SK-N-SH (cell line): ENCODE measurements at places on chromosomes 11 and 22.

GRCh38 chr11:19879307-19880087, 166.9 kb downstream of the NAV2 start:
- H3K4me3 ChIP-seq, result no peak overlapping the region
- H3K27ac ChIP-seq, result no peak overlapping the region; the same call in 1 of the 2 replicates
- H3K4me1 ChIP-seq, result peaks cover 18% of the 10 kb centered on the region; the same call in 1 of the 2 replicates
- no peak for DNase-seq
- no peaks in the 10 kb centered on the region for H3K27me3 ChIP-seq
- peaks cover 67% of the 10 kb centered on the region for H3K36me3 ChIP-seq

DNA sequence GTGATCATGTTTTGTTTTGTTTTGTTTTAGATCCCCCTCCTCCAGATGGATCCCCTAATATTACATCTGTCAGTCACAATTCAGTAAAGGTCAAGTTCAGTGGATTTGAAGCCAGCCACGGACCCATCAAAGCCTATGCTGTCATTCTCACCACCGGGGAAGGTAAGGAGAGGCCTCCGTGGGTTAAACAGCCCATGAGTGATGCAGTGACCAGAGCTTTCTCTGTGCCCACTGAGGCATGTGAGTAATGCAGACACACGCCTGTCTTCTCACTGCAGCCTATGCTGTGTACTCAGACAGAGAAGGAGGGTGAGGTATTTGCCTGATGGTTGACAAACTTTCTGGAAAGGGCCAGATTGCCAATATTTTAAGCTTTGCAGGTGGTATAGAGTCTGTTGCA, 73.7 kb upstream of the OR4B1 start:
- H3K27me3 ChIP-seq, result no peaks in the 10 kb centered on the region
- H3K4me1 ChIP-seq, result no peaks in the 10 kb centered on the region
- DNase-seq, result no peak

DNA sequence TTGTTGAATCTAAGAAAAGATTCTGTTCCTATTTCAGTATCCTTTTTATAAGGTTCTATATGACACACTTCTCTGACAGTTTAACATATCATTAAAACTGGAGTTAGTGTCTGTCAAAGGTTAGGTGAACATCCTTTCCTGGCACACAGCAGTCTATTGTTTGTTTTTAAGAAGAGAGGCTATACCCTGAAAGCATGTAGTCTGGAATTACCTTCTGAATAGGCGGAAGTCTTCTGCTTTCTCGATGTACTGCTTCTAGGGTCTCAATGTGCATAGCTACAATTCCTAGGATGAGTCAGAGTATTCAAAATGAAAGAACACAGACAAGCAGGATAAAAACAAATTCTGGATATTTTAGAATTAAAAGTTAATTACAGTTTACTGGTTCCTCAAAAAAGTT, 188.6 kb downstream of the SWAP70 start:
- no peak overlapping the region for H3K4me3 ChIP-seq
- H3K27me3 ChIP-seq, result no peaks in the 10 kb centered on the region
- peaks cover 7% of the 10 kb centered on the region; the same call in 1 of the 2 replicates for H3K4me1 ChIP-seq
- no peak overlapping the region for H3K27ac ChIP-seq
- H3K36me3 ChIP-seq, result peaks cover 39% of the 10 kb centered on the region

DNA sequence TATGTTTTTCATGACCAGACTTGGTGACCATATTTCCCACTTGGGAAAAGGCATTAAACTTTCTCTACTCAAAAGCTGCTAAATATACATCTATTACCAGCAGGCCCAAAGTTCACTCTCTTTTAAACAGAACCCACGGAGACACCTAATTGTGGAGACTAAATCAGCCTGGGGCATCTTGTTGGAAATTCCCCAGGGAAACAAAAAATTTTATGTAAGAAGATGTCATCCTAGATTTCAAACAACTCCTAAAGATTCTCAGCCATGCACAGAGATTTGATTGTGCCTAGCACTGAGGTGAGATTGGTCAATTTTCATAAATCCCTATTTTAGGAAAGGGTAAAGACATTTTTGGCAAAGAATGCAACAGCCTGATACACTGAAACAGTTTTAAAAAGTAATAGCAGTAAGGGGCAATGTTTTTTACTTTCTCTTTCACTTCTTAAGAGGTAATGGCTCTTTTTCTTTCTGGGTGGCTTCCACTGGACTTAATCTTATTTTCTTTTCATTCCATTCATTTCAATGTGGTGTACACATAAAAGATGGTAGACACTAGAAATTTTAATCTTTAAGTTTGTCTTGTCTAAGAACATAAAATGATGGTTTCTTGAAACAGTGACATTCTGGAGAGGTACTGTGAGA, 9.6 kb downstream of the OR52N2 start:
- H3K27ac ChIP-seq, result no peak overlapping the region
- no peak overlapping the region for H3K4me3 ChIP-seq
- H3K4me1 ChIP-seq, result no peaks in the 10 kb centered on the region

GRCh38 chr22:50341977-50342650, 1.0 kb upstream of the PPP6R2 start:
- no peaks in the 10 kb centered on the region for H3K36me3 ChIP-seq
- peak overlapping the region; percentile 56 for H3K27ac ChIP-seq
- H3K4me3 ChIP-seq, result peak overlapping the region; percentile 75
- DNase-seq, result peak; percentile 87

GRCh38 chr22:39148026-39148726, 4.3 kb downstream of the CBX7 start:
- no peaks in the 10 kb centered on the region for H3K27me3 ChIP-seq
- peaks cover 9% of the 10 kb centered on the region; the same call in 1 of the 2 replicates for H3K4me1 ChIP-seq
- no peak overlapping the region for H3K27ac ChIP-seq
- no peaks in the 10 kb centered on the region for H3K36me3 ChIP-seq
- no peak for DNase-seq

GRCh38 chr11:63551091-63551888, 11.9 kb downstream of the PLAAT2 start:
- H3K27ac ChIP-seq, result no peak overlapping the region
- no peak for DNase-seq
- no peaks in the 10 kb centered on the region for H3K36me3 ChIP-seq
- no peak overlapping the region for H3K4me3 ChIP-seq

DNA sequence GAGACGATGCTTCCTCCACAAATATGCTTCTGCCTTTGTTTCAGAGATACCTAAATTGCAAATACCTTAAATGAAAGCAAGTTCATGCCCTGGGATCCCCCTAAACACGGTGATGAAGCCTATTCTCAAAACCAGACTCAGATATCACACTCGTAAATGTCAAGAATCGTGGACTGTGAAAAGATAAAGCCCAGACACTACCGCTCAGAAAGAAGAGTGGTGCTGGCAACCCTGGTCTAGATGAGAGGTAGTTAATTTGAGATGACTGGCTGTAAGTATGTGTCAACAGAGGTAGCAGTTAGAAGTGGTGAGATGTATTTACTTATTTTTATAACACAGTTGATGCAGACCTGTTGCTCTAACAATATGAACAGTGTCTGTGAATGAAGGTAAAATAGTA, 2.5 kb downstream of the OVCH2 start:
- H3K27me3 ChIP-seq, result peaks cover 5% of the 10 kb centered on the region; the same call in 1 of the 2 replicates
- H3K4me3 ChIP-seq, result no peak overlapping the region
- no peak overlapping the region for H3K27ac ChIP-seq
- no peaks in the 10 kb centered on the region for H3K4me1 ChIP-seq

DNA sequence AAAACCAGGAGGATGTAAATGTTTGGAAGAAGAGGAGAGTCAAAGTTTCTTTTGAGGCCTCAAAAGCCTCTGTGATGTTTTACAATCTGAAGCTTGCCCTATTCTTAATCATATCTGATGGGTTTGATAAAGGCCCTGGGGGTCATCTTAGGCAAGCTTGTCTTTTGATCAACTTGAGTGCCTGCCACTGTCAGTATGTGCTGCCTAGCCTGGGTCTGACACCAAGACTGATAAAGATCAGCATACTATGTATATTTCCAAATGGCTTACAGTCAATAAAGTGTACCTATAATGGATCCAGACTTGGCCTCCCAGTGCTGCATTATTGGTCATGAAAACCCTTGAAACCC, 12.7 kb downstream of the EHF start:
- no peak overlapping the region for H3K27ac ChIP-seq
- no peak overlapping the region for H3K4me3 ChIP-seq
- peaks cover 8% of the 10 kb centered on the region; the same call in 1 of the 2 replicates for H3K4me1 ChIP-seq
- DNase-seq, result no peak

DNA sequence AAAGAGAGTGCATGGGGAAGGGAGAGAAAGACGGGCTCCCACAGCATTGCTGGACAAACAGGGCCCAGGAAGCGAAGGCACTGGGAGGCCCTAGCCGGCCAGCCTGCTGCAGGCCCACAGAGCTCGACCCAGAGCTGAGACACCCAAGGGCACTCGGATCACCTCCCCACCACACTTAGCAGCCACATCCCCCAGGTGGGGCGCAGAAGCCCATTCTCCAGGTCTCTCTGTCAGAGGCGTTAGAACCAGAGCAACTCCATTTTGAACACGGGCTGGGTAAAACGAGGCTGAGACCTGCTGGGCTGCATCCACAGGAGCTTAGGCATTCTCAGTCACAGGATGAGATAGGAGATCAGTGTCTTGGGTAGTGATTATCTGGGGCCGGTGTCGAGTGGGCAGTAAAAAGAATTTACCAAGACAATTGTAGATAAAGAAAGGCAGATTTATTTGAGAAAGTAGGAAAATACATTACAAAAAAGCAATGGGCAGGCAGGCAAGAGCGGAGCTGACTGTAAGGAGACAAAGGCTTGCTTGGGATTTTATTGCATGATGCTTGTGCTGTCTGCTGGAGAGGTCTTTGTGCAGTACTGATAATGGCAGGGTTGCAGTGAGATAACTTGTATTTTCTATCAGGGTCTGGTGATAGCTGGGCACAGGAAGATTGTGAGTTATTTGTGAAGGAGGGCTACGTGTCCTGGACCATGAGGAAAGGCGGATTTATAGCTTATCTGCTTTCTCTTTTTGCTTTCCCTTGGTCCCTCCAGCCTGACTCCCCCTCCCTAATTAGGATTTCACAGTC, 13.4 kb upstream of the CAPN5 start:
- H3K36me3 ChIP-seq, result no peaks in the 10 kb centered on the region
- no peak for DNase-seq
- no peaks in the 10 kb centered on the region for H3K27me3 ChIP-seq

DNA sequence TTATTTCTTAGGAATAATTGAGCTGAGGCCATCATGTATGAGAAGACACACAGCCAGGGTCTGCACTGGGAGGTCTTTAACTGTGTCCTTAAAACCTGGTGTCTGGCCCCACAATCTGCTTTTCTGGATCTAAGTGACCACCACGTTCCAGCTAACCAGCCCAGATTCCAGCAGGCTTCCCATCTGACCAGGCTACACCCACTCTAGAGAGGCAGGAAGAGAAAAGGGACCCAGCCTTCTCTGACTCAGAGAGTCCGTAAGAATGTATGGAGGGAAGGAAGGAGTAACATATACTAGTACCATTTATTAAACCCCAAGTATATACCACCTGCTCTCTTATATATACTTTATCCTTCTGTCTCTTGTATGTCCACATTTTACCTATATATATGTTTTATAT, 80.1 kb downstream of the LDLRAD3 start:
- H3K4me1 ChIP-seq, result peaks cover 11% of the 10 kb centered on the region
- no peak for DNase-seq
- no peak overlapping the region for H3K4me3 ChIP-seq
- no peaks in the 10 kb centered on the region for H3K36me3 ChIP-seq
- H3K27me3 ChIP-seq, result no peaks in the 10 kb centered on the region

DNA sequence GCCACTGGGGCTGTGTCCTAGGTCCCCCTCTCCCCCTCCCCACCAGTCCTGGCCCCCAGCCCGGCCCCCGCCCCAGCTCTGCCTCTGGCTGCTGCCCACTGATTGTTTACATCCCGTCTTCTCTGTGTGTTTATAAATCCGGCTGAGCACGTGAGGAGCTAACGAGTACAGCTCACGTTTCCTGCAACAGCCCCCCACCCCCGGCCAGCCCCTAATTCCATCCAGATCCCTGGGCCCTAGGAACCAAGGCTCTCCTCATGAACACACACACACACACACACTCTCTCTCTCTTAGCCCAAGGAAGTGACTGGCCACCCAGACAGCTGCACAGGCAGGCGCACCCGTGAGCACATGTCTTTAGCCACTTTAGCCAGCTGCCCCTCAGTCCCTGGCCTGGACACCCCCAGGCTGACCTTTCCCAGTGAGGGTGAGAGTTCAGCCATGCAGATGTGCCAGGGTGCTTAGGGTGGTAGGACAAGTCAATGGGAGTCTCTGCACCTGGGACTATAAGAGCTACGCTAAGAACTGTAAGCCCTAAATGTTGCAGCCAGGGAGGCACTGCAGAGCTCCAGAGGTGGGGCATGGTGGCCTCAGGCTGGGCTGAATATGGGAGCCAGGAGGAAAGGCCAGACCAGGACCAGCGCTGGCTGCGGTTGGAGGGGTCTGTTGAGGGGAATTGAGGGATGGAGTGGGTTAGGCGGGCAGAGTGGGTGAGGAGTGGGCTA, 2.9 kb downstream of the CLCF1 start:
- no peak for DNase-seq
- H3K27me3 ChIP-seq, result no peaks in the 10 kb centered on the region
- H3K36me3 ChIP-seq, result peaks cover 2% of the 10 kb centered on the region; the same call in 1 of the 2 replicates
- H3K27ac ChIP-seq, result no peak overlapping the region
- H3K4me3 ChIP-seq, result no peak overlapping the region
- peaks cover 26% of the 10 kb centered on the region for H3K4me1 ChIP-seq

DNA sequence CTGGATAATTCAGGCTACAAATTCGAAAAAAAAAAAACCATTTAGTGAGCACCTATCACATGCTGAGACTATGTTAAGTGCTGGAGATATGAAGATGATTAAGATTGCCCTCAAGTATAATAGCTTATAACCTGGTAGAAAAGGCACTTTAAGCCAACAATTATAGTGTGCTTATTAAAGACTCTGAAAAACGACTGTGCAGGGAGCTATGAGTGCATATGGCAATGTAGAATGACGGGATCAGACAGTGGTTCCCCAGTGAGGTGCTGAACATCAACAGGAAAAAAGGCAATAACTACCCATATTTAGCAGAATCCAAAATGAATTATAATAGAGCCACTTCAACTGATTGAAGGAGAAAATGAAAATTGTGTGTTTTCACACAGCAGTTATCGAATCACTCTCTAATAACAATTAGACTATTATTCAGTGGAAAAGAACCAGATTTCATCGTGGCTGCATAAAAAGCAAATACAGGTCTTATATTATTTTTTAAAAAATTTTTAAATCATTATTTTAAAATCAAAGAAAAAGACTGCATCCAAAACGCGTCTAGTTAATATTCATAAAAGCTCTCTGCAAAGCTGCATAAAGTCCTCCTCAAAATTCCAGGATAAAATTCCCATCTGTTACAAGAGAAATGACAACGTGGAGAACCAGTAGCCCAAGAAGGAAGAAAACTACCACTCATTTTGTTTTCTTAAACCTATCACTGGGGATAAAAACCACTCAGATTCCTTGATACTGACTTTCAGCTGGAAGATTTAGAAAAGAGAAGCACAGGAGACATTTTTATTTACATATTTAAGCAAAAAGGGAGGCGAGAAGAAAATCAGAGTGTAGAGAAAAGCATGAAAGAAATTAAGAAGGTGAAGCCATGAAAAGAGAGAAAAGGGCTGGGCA, 1.1 kb downstream of the MTMR2 start:
- peaks cover 11% of the 10 kb centered on the region for H3K4me1 ChIP-seq
- no peaks in the 10 kb centered on the region for H3K27me3 ChIP-seq
- no peak for DNase-seq
- peak overlapping the region; percentile 97 for H3K27ac ChIP-seq
- H3K4me3 ChIP-seq, result peak overlapping the region; percentile 97
